Uterus (tissue), 4 donors: ENCODE measurements at places on chromosomes 7 and 10. TPM values are rescaled to one million over a fixed set of nuclear protein-coding genes. Genes with fewer than 3 reads are reported as not detected.

GRCh38 chr10:5510281-5511072 lies 11.1 kb upstream of the CALML5 start:
- no peak overlapping the region for H3K27ac ChIP-seq
- H3K27me3 ChIP-seq = no peaks in the 10 kb centered on the region
- no peaks in the 10 kb centered on the region for H3K36me3 ChIP-seq
- DNase-seq = no peak
- no peaks in the 10 kb centered on the region for H3K4me1 ChIP-seq
- H3K4me3 ChIP-seq = no peak overlapping the region

The CFAP69 gene
- total RNA-seq = 17.4 TPM

GRCh38 chr7:1418505-1419309 lies 40.6 kb downstream of the MICALL2 start:
- no peaks in the 10 kb centered on the region for H3K36me3 ChIP-seq
- H3K27ac ChIP-seq = no peak overlapping the region
- DNase-seq = no peak
- no peak overlapping the region for H3K4me3 ChIP-seq

GRCh38 chr10:130739016-130739756 lies 572.3 kb downstream of the TCERG1L start:
- DNase-seq = no peak
- no peaks in the 10 kb centered on the region for H3K27me3 ChIP-seq
- no peak overlapping the region for H3K27ac ChIP-seq
- H3K4me1 ChIP-seq = no peaks in the 10 kb centered on the region
- no peak overlapping the region for H3K4me3 ChIP-seq

The TDRD1 gene
- 0.49 TPM for total RNA-seq

DNA sequence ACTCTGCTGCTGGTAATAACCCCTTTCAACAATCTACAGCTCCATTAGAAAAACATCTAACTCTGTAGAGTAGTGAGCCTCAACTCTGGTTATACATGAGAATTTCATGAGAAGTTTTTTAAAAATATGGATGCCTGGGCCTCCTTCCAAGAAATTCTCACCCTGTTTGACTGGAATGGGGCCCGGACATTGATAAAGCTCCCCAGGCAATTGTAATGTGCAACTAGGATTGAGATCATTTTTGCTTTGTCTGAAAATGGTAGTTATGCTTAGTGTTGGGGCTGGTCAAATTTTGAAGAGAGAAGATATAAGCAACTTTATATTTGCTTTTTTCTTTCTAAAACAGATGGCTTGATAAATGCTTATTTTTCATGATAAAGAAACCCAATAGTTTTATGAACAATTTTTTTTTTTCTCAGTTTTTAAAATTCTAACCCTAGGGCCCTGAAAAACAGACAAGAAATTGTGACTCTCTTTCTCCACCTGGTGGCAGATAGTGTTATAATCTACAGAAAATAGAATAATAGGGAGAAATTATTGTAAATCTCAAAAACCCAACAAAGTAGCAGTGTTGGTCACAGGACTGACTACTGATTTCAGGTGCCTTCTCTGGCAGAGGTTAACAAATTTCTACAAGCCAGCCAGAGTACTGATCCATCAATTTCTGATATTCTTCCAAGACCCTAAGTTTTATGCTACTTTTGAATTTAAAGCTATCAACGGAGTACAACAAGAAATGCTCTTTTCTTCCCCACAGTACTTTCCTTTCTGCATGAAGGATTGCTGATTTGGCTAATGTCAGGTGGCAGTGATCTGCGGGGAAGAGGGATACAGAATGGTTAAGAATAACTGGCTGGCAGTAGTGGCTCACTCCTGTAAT lies 174.8 kb downstream of the DKK1 start:
- no peak overlapping the region for H3K4me3 ChIP-seq
- H3K4me1 ChIP-seq = no peaks in the 10 kb centered on the region
- no peak for DNase-seq

DNA sequence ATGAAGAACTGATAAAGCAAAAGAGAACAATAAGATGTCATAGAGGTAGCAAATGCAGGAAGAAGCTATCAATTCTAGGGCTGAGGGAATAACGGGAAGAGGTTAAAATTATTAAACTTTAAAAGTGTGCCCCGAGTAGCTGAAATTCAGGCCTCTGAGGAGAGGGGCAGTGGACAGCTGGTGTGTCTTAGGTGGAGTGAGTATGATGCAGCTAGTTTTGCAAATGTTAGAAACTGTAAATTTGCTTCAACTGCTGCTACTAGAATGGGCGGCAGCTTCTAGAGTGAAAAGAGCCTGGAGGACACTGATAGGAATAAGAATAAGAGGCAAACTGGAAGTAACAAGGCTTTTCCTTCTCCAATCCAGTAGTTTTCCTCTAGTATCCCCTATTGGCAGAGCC lies 87.3 kb downstream of the SDHAF3 start:
- no peak overlapping the region for H3K27ac ChIP-seq
- H3K27me3 ChIP-seq = no peaks in the 10 kb centered on the region
- no peaks in the 10 kb centered on the region for H3K36me3 ChIP-seq
- no peaks in the 10 kb centered on the region for H3K4me1 ChIP-seq
- H3K4me3 ChIP-seq = no peak overlapping the region
- DNase-seq = no peak
